Activated CD4-positive, alpha-beta T cell treated with anti-CD3 and anti-CD28 coated beads, Interleukin-2, amount 10 ng/mL, durations not matched to agents 7 days and 5 days (primary cell): ENCODE measurements at places on chromosomes 2 and 18. TPM values are rescaled to one million over a fixed set of nuclear protein-coding genes. Genes with fewer than 3 reads are reported as not detected.

DNA sequence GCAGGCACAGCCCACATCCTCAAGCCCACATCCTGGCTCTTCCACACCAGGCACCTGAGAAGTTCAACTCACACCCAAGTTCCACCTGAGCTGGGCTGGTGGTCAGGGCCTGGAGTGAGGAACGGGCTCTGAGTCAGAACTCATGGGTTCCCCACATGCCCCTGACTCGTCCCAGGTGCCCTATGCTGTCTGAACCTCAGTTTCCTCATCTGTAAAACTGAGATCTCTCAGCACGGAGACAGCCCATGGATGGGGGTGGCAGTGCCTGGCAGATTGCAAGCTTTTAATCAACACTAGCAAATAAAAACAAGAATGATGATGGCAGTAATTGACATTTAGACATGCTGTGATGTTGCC lies 307.8 kb downstream of the NDUFA10 start:
- DNase-seq, result no peak
- no peak overlapping the region for H3K4me3 ChIP-seq

DNA sequence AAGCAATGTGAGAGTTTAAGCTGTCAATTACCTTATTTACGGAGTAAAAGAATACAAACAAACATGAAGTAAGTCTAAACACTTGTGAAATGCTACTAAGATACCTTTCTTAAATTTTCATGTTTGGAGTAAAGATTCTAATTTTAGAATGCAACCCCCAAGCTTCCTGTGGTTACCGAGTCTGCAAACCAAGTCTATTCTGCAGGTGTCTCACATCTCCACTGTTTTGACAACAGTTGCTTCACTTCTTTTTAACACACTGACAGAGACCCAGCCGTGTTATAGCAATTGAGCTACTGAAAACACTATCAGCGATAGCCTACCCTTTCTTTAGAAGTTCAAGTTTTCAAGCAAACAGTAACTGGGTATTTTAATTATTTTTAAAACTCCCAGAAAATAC lies 608.3 kb downstream of the ERBB4 start:
- peaks cover 4% of the 10 kb centered on the region for H3K4me1 ChIP-seq
- no peaks in the 10 kb centered on the region for H3K36me3 ChIP-seq
- no peaks in the 10 kb centered on the region for H3K27me3 ChIP-seq

The SNORC gene
- 0.97 TPM for total RNA-seq

DNA sequence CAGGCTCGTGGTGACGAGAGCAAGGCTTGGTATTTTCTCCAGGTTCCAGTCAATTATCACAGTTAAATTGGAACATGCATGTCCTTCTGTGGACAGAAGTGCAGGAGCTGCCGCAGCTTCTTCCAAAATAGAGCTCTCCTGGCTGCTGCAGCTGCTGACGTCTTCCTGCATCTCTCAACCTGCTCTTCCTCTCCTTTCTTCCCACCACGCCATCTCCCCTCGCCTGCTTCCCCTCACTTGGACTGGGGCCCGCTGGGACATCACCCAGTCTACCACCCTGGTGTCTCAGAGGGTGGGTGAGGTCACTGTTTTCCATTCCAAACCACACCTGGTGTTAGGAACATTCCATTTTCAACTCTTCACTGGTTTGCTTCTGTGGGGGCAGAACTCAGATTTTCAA lies 41.4 kb downstream of the SPP2 start:
- DNase-seq, result no peak
- peaks cover 25% of the 10 kb centered on the region for H3K27me3 ChIP-seq
- H3K4me3 ChIP-seq, result no peak overlapping the region
- no peaks in the 10 kb centered on the region for H3K4me1 ChIP-seq

The TMEM18 gene
- total RNA-seq, result 30.3 TPM

DNA sequence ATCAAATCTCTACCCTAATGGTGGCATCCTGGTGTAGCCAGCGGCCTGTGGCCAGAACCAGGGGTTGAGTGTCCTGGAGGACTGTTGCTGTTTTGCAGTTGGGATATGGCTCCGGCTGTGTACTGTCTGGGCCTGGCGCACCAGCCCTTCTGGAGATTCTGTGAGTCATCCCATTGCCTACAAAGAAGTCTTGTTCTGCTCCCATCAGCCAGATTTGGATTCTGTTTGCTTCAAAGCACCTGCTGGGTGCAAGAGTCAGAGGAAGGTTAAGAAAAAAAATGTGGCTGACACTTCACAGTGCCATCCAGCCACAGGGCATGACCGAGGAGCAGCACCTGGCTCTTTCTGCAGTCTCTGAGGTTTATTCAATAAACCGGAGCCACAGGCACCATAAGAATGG lies 41.0 kb upstream of the ASAP2 start:
- H3K27me3 ChIP-seq, result peaks cover 6% of the 10 kb centered on the region
- H3K4me1 ChIP-seq, result no peaks in the 10 kb centered on the region
- H3K36me3 ChIP-seq, result no peaks in the 10 kb centered on the region
- H3K4me3 ChIP-seq, result no peak overlapping the region
- DNase-seq, result no peak

- H3K36me3 ChIP-seq, result no peaks in the 10 kb centered on the region
- DNase-seq, result no peak
- H3K4me3 ChIP-seq, result no peak overlapping the region
- no peaks in the 10 kb centered on the region for H3K27me3 ChIP-seq
- H3K27ac ChIP-seq, result no peak overlapping the region
Observed at GRCh38 chr2:1651121-1652033, 92.9 kb downstream of the PXDN start.

The FAM110C gene
- 0.22 TPM for total RNA-seq

GRCh38 chr18:59072727-59073421 lies 66.8 kb upstream of the SEC11C start:
- no peak overlapping the region for H3K27ac ChIP-seq
- no peaks in the 10 kb centered on the region for H3K36me3 ChIP-seq
- no peak overlapping the region for H3K4me3 ChIP-seq
- peaks cover 4% of the 10 kb centered on the region for H3K27me3 ChIP-seq
